Adipose tissue (tissue), 3 donors: ENCODE measurements at places on chromosomes 3 and 15. TPM values are rescaled to one million over a fixed set of nuclear protein-coding genes. Genes with fewer than 3 reads are reported as not detected.

Gene IL5RA
- 0.07 TPM for polyA plus RNA-seq

Gene ACTC1
- 0.83 TPM for polyA plus RNA-seq

Gene GALNT15
- polyA plus RNA-seq: 48.2 TPM

Gene SKOR1
- 0.14 TPM for polyA plus RNA-seq

Gene GABRA5
- not detected for polyA plus RNA-seq

Gene CCR9
- polyA plus RNA-seq: 0.05 TPM

Gene ITPKA
- polyA plus RNA-seq: 0.79 TPM

Gene FAM107A
- 10.5 TPM for polyA plus RNA-seq

Gene SLC28A2
- not detected for polyA plus RNA-seq

Gene TMEM207
- not detected for polyA plus RNA-seq
